Thymus (tissue), 14 donors: ENCODE measurements at places on chromosomes 2 and 18. TPM values are rescaled to one million over a fixed set of nuclear protein-coding genes. Genes with fewer than 3 reads are reported as not detected.
A peak's percentile ranks its signal among the peaks of the same experiment; 100 is the strongest.

- no peaks in the 10 kb centered on the region for H3K27me3 ChIP-seq
- DNase-seq: peak; percentile 56
- H3K4me1 ChIP-seq: no peaks in the 10 kb centered on the region
- no peaks in the 10 kb centered on the region for H3K36me3 ChIP-seq
These were observed 15.6 kb downstream of the TRABD2A start for GRCh38 chr2:84865181-84865783.

GRCh38 chr2:74991977-74992376, 33.5 kb downstream of the POLE4 start:
- no peak overlapping the region for H3K27ac ChIP-seq
- DNase-seq: no peak
- no peaks in the 10 kb centered on the region for H3K4me1 ChIP-seq
- no peaks in the 10 kb centered on the region for H3K36me3 ChIP-seq

- no peaks in the 10 kb centered on the region for H3K27me3 ChIP-seq
- DNase-seq: no peak
- no peak overlapping the region for H3K4me3 ChIP-seq
- H3K36me3 ChIP-seq: no peaks in the 10 kb centered on the region
These were observed 147.7 kb upstream of the SPATS2L start for GRCh38 chr2:200158647-200159356.

DNA sequence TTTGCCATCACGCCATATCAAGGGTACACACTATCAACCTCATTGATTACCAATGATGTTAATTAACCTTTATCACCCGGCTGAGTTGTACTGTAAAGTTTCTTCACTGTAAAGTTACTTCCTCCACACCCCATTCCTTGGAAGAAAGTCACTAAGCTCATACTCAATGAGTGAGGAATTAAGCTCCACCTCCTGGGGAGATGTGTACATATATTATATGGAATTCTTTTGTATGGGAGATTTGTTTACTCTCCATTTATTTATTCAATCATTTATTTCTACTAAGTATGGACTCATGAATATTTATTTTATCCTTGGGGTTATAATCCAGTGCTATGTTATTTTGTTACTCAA, 56.8 kb downstream of the C2orf74 start:
- no peak for DNase-seq
- no peak overlapping the region for H3K4me3 ChIP-seq
- H3K4me1 ChIP-seq: no peaks in the 10 kb centered on the region

DNA sequence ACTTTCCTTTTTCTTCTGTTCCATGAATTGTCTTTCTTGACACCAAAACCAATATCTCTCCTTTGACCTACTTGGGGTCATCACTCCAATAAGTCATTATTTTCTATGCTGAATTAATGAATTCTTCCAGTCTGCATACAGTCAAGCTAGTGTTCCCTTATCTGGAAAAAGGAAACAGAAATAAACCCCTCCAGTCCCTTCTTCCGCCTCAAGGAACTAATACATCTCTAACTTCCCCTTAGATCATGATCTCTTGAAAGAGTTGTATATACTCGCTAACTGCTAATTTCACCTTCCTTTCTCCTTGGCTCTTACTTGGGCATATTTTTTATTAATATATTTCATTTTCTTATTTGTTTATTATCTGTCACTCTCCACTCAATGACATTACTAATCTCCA, 7.3 kb upstream of the ARHGAP15 start:
- DNase-seq: no peak
- H3K4me3 ChIP-seq: no peak overlapping the region

- peaks cover 9% of the 10 kb centered on the region for H3K36me3 ChIP-seq
- H3K27ac ChIP-seq: no peak overlapping the region
- no peaks in the 10 kb centered on the region for H3K27me3 ChIP-seq
- H3K4me3 ChIP-seq: no peak overlapping the region
- no peak for DNase-seq
These were observed 25.8 kb upstream of the CABYR start for GRCh38 chr18:24112874-24113615.

- H3K36me3 ChIP-seq: no peaks in the 10 kb centered on the region
- no peak overlapping the region for H3K4me3 ChIP-seq
- H3K27me3 ChIP-seq: no peaks in the 10 kb centered on the region
- no peak overlapping the region for H3K27ac ChIP-seq
- peaks cover under 1% of the 10 kb centered on the region for H3K4me1 ChIP-seq
These were observed 21.6 kb upstream of the SLC1A4 start for GRCh38 chr2:64967601-64968000.

- H3K4me1 ChIP-seq: no peaks in the 10 kb centered on the region
- H3K4me3 ChIP-seq: no peak overlapping the region
- H3K27ac ChIP-seq: no peak overlapping the region
- no peak for DNase-seq
These were observed 76.5 kb downstream of the HNRNPLL start for GRCh38 chr2:38526195-38526594.

DNA sequence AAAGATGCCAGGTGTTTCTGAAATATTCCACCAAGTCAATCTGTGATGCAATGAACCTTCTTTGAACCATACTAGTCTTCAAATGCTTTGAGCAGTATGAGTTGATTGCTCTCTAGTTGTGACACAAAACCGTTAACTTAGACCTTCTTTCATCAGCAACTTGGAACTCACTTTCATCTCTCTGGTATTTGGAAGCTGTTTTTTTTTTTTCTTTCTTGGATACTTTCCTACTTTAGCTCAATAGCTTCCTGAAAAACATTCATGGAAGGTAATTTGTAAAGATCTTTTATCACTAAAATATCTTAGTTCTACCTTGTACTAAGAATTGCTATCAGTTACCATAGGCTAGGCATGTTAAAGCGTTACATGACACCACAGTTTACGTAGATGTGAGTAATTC, 1071.9 kb upstream of the CHAC2 start:
- no peak for DNase-seq
- no peaks in the 10 kb centered on the region for H3K36me3 ChIP-seq
- no peaks in the 10 kb centered on the region for H3K4me1 ChIP-seq

GRCh38 chr2:233448220-233448559, 93.9 kb downstream of the DGKD start:
- H3K4me1 ChIP-seq: peaks cover 49% of the 10 kb centered on the region
- H3K27ac ChIP-seq: no peak overlapping the region
- H3K4me3 ChIP-seq: no peak overlapping the region
- no peaks in the 10 kb centered on the region for H3K27me3 ChIP-seq
- DNase-seq: no peak

Gene TMEM169
- total RNA-seq: 1.1 TPM

Gene SLC30A3
- 0.05 TPM for total RNA-seq

Gene DUSP2
- 60.0 TPM for total RNA-seq

Gene GAREM2
- 0.71 TPM for total RNA-seq

Gene EPB41L3
- 17.8 TPM for total RNA-seq

Gene PIEZO2
- total RNA-seq: 3.2 TPM

Gene FEV
- total RNA-seq: not detected
